Astrocyte of the hippocampus (primary cell): ENCODE measurements at places on chromosomes 7 and 10.
A peak's percentile ranks its signal among the peaks of the same experiment; 100 is the strongest.

GRCh38 chr10:101859530-101859929, 15.9 kb upstream of the KCNIP2 start:
- no peak for DNase-seq

DNA sequence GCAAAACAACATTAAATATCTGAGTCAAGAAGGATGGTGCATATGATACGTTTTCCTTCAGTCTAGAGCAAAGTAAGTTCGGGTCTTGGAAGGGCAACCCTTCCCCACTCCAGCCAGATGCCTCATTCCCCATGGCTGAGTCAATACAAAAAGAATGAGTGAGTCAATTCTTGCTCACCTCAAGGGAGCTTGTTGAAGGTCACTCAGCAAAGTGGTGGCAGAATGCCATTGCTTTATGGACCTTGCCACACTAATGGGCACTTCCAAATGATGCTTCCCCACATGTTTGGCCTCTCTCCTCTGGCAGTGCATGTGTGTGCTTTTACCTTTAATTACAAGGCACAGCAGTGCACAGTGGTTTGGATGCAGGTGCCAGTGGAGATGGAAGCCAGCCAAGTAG, 296.5 kb downstream of the SORCS3 start:
- peak; percentile 90 for DNase-seq

DNA sequence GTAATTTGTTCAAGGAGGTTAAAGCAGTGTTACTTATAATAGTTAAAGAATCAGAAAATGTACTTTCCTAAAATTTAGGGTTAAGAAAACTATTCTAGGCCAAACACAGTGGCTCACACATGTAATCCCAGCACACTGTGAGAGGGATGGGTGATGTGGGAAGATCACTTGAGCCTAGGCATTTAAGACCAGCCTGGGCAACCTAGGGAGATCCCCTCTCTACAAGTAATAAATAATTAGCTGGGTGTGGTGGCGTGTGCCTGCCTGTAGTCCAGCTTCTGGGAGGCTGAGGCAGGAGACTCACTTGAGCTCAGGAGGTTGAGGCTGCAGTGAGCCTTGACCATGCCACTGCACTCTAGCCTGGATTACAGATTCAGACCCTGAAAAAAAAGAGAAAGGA, 3.6 kb upstream of the STEAP2 start:
- DNase-seq = no peak

DNA sequence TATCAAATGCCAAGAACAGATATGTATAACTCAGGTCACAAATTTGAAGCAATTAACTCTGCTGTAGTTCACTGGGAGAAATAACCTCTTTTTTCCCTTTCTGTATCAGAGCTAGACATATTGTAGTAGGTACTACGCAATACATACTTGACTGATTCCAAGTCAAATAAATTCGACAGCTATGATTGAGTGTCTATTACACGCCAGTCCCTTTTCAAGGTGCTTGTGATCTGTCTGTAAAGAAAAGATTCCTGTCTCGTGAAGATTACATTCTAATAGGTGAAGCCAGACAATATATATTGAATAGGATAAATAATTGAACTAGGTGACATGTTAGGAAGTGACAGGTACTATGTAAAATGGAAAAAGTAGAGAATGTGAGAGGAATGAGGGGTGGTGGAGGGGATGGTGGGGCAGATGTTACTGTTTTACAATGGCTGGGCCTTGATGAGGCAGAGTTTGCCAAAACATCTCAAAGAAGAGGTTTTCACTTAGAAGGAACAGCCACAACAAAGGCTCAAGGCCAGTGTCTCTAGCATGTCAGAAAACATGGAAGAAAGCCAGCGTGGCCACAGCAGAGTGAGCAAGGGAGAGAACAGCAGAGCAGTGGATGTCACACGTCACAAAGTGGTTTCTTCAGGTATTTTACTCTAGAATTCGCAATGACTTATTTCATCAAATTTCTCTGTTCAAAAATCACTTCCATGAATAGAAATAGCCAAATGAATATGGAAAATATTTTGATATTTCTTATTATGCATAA, 282.6 kb upstream of the CACNA2D1 start:
- DNase-seq = peak; percentile 84

GRCh38 chr7:92330835-92331438, 85.2 kb downstream of the ANKIB1 start:
- DNase-seq = no peak

- no peak for DNase-seq
Measured at GRCh38 chr10:7383442-7383841, 27.4 kb downstream of the SFMBT2 start.

DNA sequence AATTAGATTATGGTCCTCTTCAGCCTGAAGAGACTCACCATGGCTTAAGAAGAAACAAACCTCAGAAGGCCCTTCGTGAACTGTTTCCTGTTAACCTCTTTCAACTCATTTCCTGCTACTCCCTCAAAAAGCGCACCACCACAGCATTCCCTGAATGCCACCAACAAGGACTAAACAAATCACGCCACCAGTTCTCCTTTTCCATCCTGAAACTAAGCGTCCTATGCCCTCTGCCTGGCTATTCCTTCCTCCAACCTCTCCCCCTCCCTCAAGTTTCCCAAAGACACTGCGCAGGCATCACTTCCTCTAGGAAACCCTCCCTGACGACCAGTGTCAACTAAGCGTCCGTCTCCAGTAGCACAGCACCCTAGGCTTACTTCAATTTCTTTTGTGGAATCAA, 12.0 kb downstream of the YWHAG start:
- DNase-seq = no peak

DNA sequence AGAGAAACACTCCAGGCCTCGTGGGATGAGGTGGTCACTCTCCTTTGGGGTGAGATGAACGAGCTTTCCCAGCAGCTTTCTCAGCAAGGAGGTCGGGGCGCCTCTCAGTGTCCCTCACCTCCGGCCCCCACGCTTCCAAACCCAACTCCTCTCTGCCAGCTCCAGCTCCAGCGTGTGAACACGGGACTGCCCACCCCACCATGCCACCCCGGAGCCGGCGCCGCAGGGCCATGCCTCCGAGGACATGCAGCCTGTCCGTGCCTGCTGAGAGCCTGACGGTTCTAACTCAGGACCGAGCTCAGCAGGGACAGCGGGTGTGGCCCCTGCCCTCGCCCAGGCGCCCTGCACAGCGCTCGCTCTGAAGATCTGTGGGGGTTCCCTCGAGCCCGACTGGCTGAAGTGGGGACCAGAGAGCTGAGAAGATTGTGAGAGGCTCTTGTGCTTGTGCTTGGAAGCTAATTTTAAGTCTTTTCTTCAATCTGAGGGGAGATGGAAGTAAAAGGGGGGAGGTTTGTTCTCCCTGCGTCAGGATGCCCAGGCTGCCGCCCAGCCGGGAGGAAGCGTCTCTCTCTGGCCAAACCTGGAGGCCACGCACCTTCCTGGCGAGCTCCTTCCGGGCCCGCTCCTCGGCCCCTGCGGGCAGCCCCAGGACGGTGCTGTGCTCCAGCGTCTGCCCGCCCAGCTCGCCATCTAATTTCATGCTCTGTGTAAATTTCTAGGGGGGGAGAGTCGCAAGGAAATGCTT, 5.1 kb upstream of the ADAM8 start:
- DNase-seq = no peak

- DNase-seq = no peak
Measured at GRCh38 chr10:123408660-123409059, 254.5 kb downstream of the BUB3 start.

DNA sequence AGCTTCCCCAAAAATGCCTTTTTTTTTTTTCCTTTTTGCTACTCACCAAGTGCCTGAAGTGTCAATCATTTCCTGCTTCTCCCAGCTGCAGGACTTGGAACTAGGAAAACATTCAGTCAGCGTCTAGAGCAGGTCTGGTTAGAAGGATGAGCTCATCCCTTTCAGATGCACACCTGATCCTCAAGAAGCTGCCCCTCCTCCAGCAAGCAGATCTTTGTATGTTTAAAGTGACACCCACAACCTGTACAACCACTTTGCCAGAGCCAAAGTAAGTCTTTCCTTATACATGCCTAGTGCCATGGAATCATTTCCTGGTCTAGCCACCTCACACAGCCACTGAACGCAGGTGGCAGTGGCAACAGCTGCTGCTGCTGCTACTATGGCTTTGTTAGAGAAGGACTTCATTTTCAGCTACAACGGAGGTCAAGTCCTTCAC, 10.4 kb upstream of the USP54 start:
- no peak for DNase-seq

- no peak for DNase-seq
Measured at GRCh38 chr7:38178695-38179344, 775 bp downstream of the STARD3NL start.

- peak; percentile 37 for DNase-seq
Measured at GRCh38 chr7:88759230-88760135, at the start of gene ZNF804B. Gene ZNF804B (plus strand): TSS chr7:88759700. CDS start chr7:88759977, 277 bp downstream.

DNA sequence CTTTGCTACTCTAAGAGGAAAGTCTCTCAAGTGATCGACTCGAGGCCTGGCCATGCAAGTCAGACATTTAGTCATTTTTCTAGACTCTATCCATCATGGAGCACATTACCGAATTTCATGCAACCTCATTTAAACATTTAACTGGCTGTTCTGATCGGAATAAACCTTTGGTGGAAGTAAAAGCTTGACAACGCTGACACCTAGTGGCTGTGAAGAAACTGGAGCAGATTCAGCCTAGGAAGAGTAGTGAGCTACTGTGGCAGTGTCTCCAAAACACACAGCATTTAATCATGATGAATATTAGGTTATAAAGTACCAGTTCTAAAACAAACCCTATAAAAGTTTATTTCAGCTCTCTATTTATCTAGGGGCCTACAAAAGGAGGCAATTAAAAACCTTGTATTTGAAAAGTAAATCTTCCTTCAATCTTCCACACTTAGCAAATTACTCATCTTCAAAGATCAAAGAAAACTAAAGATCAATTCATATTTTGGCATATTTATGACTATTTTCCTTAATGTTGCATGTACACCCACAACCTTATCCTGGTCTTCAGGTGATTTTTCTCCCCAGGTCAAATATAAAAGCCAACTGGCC, 175.0 kb downstream of the CTNNA3 start:
- peak; percentile 78 for DNase-seq

DNA sequence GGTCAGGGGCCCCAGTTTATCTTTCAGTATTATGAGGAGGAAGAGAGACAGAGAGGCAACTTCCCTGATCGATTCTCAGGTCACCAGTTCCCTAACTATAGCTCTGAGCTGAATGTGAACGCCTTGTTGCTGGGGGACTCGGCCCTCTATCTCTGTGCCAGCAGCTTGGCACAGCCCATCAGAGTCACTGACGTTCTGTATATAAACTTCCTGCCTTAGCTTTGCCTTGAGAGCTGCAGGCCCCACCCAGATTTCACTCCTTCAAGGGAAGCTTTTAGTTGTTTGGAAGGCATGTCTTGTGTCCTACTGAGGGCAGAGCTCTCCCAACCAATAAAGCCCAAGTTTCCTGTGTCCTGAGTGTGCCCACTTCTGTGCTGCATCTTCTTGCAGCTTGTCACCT, 242.5 kb upstream of the PRSS58 start:
- no peak for DNase-seq

GRCh38 chr7:27303026-27303425, 60.4 kb downstream of the EVX1 start:
- DNase-seq = peak; percentile 3

DNA sequence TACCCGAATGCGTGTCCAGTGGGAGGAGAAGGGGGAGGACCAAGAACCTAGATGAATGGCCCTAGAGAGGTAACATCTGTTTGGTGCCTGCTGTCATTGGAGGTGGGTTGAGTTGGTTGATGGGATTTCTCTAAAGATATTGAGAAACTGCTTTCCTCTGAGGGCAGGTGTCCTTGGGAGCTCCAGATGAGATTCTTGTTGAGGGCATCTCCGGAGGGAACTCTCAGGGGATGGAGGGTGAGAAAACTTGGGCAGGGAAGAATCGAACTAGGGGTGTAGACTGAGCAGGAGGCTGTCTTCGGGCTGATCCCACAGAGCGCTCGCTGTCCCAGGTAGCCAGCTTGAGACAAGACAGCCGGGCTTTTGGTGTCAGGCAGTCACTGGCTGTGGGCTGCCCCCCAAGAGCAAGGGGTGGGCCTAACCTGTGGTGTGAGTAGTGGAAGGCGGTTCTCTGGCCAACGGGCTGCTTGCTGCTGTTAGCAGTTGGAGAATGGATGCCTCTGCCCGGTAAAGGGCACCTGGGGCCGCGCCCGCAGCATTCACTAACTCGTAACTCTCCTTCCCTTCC, 3.7 kb downstream of the IRF5 start:
- DNase-seq = no peak

DNA sequence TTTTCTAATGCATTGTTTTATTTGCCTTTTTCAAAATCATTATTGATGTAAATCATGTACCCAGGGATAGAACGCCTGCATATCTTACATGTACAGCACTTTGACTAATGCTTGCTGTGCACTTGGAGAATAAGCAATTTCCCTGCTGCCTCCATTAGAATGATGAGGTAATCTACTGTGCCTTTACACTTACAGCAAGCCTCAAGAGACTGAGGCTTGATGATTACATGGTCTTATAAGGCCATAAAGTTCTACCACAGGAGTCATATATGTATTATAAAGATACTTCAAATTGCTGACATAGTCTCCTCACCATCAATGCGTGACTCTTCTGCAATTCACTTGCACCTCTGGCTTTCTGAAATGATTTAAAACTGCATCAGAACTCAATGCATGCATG, 328.6 kb upstream of the HGF start:
- no peak for DNase-seq

- no peak for DNase-seq
Measured at GRCh38 chr7:115474137-115474536, 552.2 kb downstream of the MDFIC start.

DNA sequence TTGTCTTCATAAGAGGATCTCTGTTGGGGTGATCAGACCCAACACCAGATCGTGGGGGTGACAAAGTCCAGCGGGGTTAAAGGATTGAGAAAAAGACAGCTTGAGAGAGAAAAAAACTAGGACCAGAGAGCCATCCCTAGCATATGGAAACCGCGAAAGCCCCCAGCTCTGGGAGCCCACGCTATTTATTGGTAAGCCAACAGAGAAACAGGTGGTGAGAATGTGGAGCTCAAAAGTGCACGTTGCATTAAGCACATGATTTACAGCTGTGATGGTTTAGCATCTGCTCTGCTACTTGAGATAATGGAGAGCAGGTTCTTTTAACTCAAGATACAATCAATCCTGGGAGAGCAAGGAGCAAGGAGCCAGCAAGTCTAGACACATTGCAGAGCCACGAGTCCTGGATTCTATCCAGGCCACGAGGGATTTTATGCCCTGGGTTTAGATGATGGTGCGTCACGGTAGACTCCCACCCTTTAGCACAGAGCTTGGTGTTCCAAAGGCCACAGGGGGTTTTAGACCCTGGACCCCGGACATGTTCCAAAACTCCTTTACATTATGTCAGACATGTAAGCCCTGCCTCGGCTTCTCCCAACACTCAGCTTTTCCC, 755.2 kb upstream of the SORCS1 start:
- no peak for DNase-seq

- DNase-seq = no peak
Measured at GRCh38 chr10:71089162-71089561, 123.2 kb upstream of the UNC5B start.

- no peak for DNase-seq
Measured at GRCh38 chr10:1190052-1190395, 133.8 kb downstream of the WDR37 start.

GRCh38 chr10:2885288-2886278, 181.8 kb upstream of the PFKP start:
- DNase-seq = no peak

GRCh38 chr10:4022473-4022872, 237.5 kb upstream of the KLF6 start:
- peak; percentile 26 for DNase-seq
